NCI-H446 (cell line): ENCODE measurements at places on chromosomes 1 and 21.

DNA sequence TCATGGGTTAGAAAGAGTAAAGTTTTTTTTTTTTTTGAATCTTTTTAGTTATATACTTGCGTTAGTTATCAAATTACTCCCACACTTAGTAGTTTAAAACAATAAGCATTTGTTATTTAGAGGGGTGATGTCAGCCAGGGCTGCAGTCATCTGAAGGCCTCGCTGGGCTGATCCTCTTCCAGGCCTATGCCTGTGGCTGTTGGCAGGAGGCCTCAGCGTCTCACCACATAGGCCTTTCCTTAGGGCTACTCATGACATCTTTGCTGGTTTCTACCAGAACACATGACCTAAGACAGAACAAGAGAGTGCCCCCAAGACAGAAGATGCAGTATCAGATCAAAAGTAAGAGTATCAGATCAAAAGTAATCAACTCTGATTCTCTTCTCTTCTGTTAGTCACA, 167.4 kb downstream of the HHAT start:
- no peak for DNase-seq

DNA sequence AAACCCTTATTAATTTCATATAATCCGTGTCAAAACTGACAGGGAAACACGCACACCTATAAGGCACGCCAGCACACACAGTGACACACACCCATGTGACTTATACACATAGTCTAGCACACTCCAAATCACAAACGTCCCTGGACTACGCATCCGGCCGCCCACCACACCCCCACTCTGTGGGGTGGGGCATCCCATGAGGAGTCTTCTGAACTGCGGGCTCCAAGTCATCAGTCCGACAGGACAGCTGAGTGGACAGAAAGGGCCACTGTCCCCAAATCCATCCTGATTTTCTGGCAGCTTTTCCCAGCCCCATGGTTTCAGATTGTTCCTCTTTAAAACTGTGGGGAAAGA, 829 bp downstream of the PEA15 start:
- no peak for DNase-seq

DNA sequence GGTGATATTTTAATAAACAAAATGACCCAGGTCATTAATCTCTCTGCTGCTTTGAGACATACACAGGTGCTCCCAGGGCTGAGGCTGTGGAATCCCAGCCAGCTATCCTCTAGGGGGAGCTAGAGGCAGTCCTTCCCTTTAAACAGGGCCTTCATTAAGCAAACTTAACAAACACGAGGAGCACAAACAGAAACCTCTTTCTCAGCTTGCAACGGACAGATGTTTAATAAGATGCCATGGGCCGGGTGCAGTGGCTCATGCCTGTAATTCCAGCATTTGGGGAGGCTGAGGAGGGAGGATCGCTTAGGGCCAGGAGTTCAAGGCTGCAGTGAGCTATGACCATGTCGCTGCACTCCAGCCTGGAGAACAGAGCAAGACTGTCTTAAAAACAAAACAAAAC, 106.7 kb downstream of the HIVEP3 start:
- peak; percentile 48 for DNase-seq

DNA sequence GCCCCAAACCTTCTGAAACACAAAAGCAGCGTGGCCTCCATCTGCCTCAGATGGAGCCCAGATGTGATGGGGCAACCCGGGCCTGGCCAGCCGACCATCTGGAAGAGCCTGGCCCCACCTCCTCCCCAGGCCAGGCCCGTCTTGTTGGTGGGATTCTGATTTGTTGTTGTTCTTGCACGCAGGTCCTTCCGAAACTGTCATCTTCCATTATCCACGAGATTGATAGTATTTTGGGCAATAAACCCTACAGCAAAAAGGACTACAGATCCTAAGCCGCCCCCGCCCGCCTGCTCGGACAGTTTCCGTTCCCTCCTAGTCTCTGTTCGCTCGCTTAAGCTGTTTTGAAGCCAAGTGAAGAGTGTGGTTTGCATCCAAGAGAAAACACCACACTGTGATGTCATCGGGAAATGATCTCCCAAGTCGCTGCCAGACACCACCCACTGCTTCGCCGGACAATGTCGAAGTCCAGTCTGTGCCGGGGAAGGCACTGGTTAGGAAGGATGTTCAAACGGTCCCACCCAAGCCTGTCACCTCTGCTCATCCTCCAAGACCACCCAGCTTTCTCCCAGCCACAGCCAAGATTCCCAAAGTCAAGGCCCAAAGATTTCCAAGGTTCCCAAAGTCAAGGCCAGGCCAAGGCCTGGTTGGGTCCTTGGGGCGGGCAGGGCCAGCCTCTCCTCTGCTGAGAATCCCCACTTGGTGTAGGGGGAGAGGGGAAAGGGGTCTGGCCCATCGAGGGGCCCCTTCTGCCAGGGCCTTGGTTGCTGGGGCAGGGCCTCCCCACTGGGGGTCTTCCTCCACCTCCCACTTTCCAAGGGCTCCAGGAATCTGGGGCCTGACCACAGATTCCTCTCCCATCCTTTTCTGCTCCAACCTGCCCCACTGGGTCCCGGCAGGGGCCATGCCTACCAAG, 52.9 kb downstream of the KCNAB2 start:
- no peak for DNase-seq

DNA sequence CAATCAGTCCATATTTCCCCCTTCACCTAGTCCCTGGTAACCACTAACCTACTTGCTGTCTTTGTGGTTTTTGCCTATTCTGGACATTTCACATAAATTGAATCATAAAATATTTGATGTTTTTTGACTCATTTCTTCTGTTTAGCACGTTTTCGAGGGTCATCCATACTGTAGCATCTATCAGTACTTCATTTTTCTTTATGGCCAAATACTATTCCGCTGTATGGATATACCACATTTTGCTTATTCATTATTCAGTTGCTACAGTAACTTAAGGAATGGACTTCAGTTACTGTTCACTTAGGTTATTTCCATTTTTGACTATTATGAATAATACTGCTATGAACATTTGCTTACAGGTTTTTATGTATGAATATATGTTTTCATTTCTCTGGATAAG, 12.3 kb downstream of the PBX1 start:
- DNase-seq: no peak

- DNase-seq: no peak
Observed at GRCh38 chr1:27026621-27027574, 14.2 kb upstream of the TENT5B start.

DNA sequence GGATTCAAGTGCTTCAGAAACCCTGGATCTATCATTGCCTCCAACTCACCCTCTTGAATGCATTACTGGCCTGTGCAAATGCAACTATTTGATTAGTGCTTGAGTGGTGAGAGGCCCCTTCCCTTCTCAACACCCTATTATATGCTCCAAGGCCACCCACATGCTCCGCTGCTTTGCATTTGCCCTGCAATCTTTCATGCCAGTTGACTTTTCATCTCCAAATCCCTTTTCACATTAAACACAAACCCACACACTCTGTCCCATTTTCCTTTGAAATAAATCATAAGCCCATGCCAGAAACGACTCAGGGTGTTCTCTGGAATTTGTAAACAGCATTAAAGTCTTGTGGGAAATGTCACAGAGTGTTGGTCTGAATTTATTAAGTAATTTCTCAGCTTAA, 78.9 kb upstream of the CTTNBP2NL start:
- DNase-seq: no peak

DNA sequence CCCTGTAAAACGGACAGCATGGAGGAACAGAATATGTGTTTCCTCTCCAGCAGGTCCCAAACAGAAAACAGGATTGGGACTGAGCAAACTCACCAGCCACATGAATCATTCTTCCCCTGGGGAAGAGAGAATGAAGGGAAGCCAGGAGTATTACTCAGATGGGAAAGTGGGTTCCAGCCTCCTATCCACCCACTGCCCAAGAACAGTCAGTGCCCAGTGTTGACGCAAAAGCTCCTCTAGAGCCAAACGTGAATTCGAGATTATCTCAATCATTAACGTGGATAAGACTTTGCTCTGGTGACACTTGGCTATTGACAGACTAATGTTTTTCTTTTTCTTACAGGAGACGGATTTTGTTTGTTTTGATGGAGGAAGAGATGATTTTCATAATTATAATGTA, 9.3 kb downstream of the MIA3 start:
- no peak for DNase-seq

GRCh38 chr1:95139039-95139438, 21.9 kb downstream of the TLCD4 start:
- DNase-seq: no peak

DNA sequence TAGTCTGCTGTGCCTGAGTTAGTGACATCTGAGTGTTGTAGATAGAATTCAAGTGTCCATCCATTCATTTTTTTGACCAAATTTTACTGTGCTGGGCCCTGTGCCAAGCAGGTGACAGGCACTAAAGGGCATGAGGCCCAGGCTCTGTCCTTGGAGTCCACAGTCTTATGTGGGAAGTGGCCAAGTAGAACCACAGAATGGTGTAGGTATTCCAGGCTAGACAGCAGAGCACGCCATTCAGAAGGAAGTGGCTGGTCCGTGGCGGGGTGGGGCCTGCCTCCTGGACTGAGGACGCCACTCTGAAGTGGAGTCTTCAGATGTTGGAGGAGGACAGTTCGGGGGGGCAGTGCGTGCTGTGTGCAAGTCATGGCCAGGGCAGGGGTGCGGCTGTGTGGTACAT, 68.9 kb upstream of the ACTL8 start:
- no peak for DNase-seq

DNA sequence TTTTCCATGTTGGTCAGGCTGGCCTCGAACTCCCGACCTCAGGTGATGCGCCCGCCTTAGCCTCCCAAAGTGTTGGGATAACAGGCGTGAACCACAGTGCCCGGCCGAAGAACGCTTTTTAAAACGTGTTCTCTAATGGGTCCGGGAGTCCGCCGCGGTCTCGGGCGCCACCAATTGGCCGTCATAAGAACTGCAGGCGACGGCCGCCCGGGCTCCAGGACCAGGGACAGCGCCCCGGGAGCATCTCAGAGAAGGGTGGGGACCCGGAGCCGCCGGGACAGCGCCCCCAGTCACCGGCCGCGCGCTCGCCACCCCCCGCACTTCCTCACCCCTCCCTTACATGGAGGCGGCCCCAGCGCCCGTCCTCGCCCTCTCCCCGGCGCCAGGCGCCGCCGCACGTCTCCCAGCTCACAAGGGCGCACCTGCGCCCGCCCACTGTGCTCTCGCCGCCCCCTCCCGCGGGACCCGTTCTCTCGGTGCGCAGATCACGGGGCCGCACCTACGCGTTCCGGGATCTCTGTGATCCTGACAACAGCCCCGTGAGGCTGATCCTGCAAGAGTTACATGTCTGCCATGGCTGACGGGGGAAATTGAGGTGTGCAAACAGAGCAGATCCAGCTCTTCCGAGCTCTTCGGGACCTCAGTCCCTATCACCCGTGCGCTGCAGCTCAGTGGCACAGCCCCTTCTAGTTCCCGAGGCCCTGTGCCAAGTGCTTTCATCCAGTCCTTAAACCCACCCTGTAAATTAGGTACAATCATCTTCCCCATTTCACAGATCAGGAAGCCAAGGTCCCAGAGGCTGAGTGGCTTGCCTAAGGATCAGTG, 9.8 kb downstream of the RAP1GAP start:
- peak; percentile 63 for DNase-seq

GRCh38 chr21:40732253-40733023, 114.5 kb downstream of the DSCAM start:
- no peak for DNase-seq

DNA sequence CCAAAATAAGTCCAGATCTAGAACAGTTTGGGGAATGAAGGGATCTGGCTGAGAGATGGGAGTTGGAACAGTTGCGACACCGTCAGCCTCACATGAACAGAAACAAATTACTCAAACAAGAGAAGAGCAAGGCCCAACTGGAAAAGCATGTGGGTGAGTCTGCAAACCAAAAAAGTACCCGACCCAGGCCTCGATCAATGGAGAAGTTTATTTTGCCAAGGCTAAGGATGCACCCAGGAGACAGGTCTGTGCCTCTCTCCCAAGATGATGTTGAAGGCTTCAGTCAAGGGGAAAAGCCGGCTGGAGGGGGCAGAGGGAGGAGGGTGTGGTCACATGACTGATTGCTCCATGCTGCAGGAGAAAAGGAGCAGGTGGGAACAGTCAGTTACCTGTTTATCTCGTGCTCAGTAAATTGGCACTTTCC, 42.3 kb downstream of the KRTAP10-1 start:
- no peak for DNase-seq

- no peak for DNase-seq
Observed at GRCh38 chr1:10459184-10459583, 9.4 kb downstream of the CORT start.

DNA sequence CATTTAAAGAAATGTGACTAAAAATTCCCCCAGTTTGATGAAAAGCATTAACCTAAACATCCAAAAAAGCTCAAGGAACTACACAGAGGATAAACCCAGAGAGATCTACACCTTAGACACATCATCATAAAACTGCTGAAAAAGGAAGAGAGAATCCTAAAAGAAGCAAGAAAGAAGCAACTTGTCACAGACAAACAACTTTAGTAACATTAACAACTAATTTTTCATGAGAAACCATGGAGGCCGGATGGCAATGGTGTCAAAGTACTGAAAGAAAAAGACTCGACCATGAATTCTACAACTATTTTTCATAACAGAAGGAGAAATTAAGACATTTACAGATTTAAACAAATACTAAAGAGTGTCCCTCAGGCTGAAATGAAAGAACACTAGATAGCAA, 17.7 kb downstream of the ZNF644 start:
- DNase-seq: no peak

GRCh38 chr1:42815941-42816584, 859 bp upstream of the ERMAP start:
- DNase-seq: no peak

- no peak for DNase-seq
Observed at GRCh38 chr1:1161683-1162079, 12.0 kb upstream of the TTLL10 start.

GRCh38 chr21:43865540-43866259, 677 bp downstream of the AGPAT3 start:
- no peak for DNase-seq

DNA sequence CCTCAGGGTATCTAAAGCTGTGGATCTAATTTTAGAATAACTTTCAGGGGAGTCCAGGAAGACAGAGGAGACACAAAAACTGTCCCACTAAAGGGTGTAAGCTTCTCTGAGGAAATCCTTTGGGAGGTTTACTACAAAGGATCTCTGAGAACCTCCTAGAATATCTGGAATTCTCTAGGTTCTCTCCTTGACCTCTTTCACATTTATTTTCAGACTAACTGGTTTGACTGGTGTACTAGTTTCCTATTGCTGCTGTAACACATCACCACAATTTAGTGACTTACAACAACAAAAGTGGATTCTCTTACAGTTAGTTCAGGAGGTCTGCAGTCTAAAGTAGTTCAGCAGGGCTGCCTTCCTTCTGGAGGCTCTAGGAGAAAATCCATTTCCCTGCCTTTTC, 175.3 kb upstream of the KIAA0040 start:
- DNase-seq: no peak

GRCh38 chr1:100866041-100866900, 28.4 kb downstream of the EXTL2 start:
- DNase-seq: peak; percentile 39
